ENCODE measurements at places on chromosomes 7 and 10.

DNA sequence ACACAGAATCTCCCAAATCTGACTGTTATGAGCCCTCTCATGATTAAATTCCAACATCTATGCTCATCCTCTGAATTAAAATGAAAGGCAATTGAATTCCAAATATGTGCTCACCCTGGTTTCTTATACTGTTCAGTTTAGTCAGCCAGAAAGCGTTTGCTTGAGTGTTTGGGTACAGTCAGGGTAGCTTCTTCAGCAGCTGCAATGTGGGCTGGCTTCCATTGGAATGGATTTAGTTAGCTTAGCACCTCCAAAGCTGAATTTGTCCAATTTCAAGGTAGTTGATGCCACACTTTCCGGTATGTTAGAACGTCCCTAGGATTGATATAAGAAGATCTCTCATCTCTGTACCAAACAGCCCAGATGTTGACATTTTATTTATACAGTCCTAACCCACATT is 9.3 kb downstream of the KLHL7 start:
- DNase-seq: no peak

GRCh38 chr10:33215154-33215553 is 119.3 kb downstream of the NRP1 start:
- DNase-seq: no peak

DNA sequence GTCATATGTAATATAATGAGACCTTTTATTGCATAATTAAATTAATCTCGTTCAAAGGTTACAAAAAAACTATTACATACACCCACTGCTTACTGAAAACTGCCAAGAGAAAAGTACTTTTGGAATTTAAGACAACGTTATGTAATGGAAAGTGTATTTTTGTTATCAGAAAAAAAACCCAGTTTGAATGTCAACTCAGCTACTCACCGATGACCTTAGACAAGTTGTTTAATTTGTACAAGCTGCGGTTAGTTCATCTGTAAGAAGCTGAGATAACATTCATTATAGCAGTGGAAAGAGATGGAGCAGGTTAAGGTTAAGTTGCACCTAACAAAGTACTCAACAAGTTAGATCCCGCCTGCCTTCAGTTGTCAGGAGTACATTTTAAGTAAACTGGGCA is 1.1 kb downstream of the PSMA2 start:
- no peak for DNase-seq

DNA sequence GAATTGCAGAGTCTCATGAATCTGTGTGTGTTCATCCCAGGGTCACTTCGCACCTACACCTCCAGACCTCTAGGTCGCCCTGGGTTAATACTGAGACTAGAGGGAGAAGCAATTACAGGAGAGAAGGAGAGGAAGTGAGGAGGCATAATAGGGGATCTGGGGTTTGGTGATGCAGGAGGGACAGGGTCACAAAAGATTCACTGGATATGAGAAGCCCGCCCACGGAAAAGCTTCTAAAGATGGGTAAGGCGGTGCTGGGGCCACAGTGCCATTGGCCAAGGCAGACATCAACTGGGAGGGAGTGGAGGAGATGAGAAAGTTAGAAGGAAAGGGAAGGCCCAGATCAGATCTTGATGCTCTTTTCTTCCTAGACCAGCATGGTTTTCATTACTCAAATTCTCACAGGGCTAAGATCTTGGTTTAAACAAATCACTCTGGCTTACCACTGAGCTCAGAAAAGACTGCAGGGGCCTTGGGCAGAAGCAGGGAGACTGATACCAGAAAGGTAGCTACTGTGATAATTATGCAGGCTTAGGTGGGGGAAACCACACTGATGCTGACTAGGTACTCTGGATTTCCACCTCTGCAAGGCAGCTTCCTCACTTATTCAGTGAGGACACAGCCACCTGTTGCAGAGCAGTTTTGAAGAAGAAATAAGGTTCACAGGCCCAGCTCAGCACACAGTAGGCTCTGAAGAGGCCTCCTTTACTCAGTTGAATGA is 17.4 kb upstream of the ZNF273 start:
- no peak for DNase-seq

GRCh38 chr7:121395494-121395960 is 581 bp downstream of the FAM3C start:
- peak; percentile 15 for DNase-seq

GRCh38 chr10:72096115-72097000 is 8.0 kb upstream of the SPOCK2 start:
- DNase-seq: no peak

DNA sequence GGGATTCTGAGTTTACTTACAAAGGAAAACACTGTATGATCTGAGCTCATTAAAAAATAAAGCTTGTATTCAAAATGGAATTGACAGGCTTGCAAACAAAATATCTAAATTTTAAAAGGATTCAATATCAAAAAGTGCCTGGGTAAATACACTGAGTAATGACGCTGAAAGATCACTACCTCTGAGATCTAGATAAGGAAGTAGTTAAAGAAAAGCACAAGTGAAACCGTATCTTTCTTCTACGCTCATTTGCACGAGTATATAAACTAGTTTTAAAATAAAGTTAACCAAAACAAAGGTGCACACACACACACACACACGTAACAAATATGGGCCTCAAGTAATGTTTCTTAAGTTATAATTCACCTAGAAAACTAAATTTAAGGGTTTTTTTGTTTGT is 93.4 kb downstream of the SNX13 start:
- peak; percentile 5 for DNase-seq

DNA sequence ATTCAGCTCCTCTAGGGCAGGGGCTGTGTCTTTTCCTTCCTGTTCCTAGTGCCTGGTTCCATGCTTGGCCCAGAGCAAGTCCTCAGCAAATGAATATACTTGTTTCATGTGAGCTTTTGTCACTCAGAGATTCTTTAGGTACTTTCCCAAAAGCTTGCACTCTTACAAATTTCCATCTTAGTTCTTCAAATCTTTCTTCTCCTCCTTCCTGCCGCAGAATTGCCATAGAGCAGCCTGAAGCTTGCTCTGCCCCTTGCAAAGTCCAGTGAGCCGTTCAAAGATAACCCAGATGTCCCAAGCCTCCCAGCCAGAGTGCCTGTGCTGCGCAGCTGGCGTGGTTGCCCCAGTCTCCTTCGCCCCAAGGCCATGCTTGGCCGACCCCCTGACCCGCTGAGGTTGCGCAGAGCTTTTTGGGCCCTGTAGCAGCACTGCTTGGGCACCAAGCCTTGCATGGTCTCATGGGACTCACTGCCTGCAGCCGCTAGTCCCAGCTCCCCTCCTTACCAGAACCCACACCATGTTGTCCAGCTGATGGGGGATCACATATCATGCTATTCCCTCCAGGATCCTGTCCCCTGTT is 20.7 kb downstream of the CHST3 start:
- peak; percentile 84 for DNase-seq

DNA sequence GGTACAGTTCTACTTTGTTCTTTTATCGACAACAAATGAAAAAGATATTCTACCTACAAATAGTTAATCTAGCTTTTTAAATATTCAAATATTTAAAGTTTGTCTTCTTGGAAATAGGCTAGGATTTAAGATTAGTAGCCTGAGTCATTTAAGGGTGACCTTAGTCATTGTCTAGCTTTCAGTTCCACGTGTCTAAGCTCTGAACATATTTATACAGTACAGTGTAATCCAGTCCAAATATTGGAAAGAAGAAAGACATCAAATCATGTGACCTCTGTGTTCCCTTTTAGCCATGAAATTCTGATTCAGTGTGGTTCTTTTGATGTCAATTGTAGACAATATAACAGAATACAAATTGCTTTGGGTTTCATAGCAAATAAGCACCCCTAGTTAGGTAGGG is 121.1 kb downstream of the MALRD1 start:
- no peak for DNase-seq

DNA sequence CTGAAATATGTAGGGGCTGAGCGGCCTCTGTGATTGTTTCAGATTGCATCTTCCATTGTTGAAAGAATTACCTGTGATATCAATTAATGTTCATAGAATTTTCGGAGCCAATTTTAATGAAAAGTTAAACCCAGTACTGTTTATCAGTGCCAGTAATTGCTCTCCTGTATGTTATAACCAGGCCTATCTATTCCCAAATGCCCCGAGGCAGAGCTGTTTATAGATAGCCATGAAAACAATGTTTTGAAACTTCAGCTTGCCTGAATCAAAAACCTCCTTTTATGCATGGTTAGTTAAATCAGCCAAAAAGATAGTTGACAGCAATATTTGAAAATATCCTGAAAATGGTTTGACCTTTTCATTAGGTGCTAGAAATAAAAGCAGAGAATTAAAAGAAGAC is 50.1 kb upstream of the HDAC9 start:
- DNase-seq: no peak

DNA sequence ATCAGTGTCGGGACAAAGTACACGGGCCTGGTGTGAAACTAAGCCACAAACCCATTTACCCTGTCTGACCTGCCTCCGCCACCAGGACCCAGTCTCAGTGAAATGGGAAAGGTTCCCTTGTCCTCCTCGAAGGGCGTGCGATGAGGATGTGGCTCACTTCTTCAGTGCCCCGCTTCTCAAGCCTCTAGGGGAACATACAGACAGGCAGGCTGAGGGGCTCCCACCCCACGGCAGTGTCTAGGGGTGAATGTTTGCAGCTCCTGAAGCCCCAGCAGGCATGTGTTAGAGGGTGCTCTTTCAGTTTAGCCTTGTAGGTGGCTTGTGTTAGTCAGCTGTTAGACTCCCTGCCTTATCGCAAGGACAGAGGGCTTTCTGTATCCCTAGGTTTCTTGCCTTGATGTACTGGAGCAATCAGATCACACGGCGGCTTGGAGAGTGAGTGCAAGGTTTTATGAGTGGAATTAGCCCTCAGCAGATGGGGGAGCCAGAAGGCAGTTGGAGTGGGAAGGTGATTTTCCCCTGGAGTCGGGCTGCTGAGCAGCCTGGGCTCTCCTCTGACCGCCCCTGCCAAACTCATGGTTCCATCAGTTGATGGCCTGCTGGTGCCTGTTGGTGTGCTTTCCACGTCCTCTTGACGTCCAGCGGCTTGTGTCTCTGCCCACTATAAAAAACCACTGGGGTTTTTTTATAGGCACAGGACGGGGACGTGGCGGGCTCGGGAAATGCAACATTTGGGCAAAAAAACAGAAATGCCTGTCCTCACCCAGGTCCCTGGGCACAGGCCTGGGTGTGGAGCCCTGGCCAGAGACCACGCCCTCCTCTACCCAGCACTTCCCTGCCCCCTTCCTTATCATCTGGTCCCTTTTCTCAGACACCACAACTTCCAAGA is 759 bp downstream of the NUDT1 start:
- peak; percentile 36 for DNase-seq

DNA sequence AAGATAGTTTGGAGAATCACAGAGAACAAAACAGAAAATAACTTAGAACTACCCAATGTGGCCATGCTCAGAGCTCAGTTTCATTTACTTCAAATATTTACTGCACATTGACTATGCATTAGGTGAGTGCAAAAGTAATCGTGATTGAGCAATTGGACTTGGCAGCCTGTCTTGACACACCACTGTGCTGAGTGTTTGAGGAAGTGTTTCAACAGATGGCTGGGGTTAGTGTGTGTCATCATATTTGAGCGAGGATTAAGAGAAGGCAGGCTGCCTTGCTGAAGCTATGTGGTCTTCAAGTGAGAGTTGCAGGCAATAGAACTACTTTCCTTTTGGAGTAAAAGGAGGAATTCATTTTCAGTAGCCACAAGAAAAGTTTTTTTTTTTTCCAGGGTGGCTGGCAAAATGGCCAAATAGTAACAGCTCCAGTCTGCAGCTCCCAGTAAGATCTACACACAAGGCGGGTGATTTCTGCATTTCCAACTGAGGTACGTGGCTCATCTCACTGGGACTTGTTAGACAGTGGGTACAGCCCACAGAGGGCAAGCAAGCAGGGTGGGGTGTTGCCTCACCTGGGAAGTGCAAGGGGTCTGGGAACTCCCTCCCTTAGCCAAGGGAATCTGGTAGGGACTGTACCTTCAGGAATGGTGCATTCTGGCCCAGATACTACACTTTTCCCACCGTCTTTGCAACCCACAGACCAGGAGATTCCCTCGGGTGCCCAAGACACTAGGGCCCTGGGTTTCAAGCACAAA is 37.6 kb downstream of the AKR1C4 start:
- DNase-seq: peak; percentile 92

DNA sequence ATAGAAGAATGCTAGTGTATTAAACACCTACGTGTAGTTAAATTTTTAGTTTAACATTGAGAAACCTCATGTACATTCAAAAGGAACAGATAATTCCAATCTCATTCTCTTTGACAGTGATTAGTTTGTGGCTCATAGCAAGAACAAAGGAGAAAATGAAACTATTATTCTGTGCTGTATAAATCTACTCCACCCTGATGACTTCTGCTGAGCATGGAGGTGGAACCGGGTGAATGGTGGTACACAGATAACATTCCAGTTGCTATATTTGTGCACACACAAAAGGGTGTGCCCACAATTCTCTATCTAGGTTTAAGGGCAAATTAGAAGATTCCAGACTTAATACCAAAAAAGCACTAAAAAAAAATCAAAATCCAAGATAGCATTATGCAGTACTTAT is 17.0 kb upstream of the RALA start:
- DNase-seq: no peak

GRCh38 chr10:36183726-36184125 is 541.6 kb upstream of the FZD8 start:
- DNase-seq: no peak

- no peak for DNase-seq
Observed at GRCh38 chr10:114084215-114084614, 40.5 kb downstream of the ADRB1 start.

DNA sequence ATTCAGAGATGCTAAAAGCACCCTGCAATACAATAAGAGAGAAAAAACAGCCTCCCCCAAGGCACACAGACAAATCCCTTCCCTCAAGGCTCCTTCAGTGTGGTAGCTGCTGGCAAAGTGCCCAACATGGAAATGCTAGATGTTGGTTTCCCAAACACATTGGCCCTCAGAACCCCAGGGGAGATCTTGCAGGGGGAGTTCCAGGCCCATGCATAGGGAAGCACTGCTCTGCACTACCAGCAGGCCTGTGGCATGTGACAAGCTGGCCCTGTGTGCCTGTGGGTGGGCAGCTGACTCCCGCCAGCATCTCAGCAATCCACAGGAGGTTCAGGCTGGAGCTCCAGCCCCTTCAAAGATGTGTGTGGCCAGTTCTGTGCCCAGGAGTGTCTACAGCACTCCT is 16.8 kb upstream of the CSGALNACT2 start:
- DNase-seq: peak; percentile 81

DNA sequence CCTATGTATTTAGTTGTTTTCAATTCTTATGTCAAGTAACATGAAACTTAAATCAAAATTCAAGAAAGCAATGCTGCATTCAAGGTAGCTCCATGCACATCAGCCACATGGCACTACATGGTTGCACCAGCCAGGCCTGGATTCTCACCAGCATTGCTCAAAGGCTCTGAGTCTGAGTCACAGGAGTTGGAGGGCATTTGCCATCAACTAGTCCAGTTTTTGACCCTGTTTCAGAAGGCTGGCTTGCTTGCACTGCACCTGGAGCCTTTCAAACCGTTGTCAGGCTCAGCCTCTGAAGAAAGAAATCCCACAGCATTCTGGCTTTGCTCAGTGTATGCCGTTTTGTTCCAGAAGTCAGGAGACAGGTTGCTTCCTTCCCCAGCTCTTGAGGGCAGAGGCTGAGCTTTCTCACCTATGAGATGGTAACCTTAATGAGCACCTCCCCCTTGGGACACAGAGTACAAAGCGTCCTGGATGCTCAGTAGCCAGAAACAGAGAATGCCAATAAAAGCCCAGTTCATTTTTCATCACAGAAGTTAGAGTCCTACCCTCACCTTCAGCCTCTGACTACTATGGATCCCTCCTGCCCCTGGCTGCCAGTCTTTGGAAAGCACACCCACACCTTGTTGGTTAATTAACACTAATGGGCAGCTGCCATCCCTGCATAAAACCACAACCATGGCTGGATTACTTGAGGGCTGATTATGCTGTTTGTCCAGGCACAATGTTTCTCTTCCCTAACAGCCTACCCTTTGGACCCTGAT is 288.4 kb upstream of the LRRTM3 start:
- DNase-seq: no peak

GRCh38 chr7:118472581-118472980 is 248.1 kb downstream of the ANKRD7 start:
- DNase-seq: no peak

Measured in suppressor macrophage treated with lipopolysaccharide for 1 hour (primary cell).